Skin of body (tissue), 3 donors: ENCODE measurements at places on chromosomes 2 and 18. TPM values are rescaled to one million over a fixed set of nuclear protein-coding genes. Genes with fewer than 3 reads are reported as not detected.

RFTN2 gene
- 27.1 TPM for total RNA-seq

STAT4 gene
- 4.3 TPM for total RNA-seq

RUFY4 gene
- total RNA-seq, result 0.10 TPM

PDE1A gene
- 2.6 TPM for total RNA-seq

OBSL1 gene
- 47.0 TPM for total RNA-seq

ST8SIA3 gene
- not detected for total RNA-seq

SPHKAP gene
- total RNA-seq, result 2.3 TPM

ALLC gene
- not detected for total RNA-seq

HRH4 gene
- 0.30 TPM for total RNA-seq

MPP4 gene
- 0.59 TPM for total RNA-seq

STPG4 gene
- total RNA-seq, result not detected

PARD6G gene
- total RNA-seq, result 12.5 TPM

TSHZ1 gene
- total RNA-seq, result 8.7 TPM

PROKR1 gene
- total RNA-seq, result 0.10 TPM
